ENCODE measurements at places on chromosomes 1 and 21.

DNA sequence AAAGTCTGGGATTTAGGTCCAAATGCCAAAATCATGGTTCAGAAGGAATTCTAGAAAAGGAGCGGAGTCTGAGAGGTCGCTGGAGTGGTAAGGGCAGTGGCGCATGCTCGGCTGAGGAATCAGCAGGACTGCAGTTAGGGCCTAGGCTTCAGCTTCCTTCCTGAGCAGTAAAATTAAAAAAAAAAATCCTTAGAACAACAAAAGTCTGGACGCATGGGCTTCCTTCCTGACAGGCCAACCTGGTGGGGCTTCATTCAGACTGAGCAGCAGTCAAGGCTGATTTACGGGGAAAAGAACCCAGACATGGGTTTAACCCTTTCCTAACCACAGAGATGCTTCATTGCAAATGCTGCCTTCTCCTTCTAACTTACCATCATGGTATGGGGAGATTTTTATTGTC, 17.1 kb downstream of the RNF220 start:
- DNase-seq, result no peak

GRCh38 chr21:41369105-41369919, 7.5 kb downstream of the MX2 start:
- no peak for DNase-seq

GRCh38 chr1:41469706-41470105, 14.8 kb downstream of the EDN2 start:
- DNase-seq, result no peak

GRCh38 chr1:228463559-228464455, 23.4 kb upstream of the RNF187 start:
- no peak for DNase-seq

- DNase-seq, result peak; percentile 35
These were observed 595 bp upstream of the CAP1 start for GRCh38 chr1:40039757-40040510.

DNA sequence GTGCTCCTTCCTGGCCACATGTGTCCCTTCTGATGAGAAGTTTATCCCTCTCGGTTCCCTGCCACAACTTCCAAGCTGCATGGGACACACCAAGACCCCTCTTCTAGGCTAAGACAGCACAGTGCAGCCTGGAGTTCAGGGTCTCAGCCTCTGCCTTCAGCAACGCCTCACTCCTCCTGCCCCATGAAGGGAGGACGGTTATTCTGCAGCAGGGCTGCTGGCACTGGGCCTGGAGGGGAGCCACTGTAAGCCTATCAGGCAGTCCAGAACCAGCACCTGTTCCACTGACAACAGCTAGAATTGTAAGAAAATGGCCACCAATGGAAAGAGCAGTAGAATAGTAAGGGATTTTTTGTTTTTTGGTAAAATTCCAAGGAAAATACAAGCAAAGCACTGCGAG, 72.3 kb downstream of the GALNT2 start:
- no peak for DNase-seq

- no peak for DNase-seq
These were observed 64.6 kb downstream of the USP25 start for GRCh38 chr21:15794277-15794912.

DNA sequence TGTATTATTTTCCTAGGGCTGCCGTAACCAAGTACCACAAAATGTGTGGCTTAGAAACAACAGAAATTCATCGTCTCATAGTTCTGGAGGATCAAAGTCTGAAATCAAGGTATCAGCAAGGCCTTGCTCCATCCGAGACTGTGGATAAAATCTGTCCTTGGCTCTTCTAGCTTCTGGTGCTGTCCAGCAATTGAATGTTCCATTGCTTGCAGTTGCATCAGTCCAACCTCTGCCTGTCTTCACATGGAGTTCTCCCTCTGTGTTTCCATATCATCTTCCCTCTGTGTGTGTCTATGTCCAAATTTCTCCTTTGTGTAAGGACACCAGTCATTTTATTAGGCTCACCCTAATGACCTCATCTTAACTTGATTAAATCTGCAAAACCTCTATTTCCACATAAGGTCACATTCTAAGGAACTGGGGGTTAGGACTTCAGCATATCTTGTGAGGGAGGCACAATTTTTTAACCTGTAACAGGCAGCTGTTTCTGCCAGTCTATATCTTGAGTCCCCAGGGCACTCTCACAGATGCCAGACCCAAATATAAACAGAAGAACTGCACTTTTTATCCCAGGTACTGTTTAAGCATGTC, 84.2 kb downstream of the ERG start:
- no peak for DNase-seq

- DNase-seq, result no peak
These were observed 56.8 kb downstream of the MTR start for GRCh38 chr1:236851871-236852270.

GRCh38 chr1:46804027-46804889, 5.4 kb downstream of the CYP4B1 start:
- DNase-seq, result no peak

DNA sequence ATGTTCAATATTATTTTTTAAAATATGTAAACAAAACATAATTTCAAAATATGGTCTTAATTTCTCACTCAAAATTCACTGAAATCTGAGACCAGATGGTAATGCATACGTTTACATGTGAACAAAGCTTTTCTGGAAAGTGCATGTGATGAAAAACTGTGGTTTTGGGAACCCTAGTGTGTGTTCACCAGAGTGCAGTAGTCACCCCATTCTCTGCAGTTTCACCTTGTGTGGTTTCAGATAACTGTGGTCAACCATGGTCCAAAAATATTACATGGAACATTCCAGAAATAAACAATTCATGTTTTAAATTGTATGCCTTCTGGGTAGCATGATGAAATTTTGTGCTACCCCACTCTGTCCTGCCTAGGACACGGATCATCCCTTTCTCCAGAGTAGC, 2021.9 kb downstream of the MRPL39 start:
- no peak for DNase-seq

DNA sequence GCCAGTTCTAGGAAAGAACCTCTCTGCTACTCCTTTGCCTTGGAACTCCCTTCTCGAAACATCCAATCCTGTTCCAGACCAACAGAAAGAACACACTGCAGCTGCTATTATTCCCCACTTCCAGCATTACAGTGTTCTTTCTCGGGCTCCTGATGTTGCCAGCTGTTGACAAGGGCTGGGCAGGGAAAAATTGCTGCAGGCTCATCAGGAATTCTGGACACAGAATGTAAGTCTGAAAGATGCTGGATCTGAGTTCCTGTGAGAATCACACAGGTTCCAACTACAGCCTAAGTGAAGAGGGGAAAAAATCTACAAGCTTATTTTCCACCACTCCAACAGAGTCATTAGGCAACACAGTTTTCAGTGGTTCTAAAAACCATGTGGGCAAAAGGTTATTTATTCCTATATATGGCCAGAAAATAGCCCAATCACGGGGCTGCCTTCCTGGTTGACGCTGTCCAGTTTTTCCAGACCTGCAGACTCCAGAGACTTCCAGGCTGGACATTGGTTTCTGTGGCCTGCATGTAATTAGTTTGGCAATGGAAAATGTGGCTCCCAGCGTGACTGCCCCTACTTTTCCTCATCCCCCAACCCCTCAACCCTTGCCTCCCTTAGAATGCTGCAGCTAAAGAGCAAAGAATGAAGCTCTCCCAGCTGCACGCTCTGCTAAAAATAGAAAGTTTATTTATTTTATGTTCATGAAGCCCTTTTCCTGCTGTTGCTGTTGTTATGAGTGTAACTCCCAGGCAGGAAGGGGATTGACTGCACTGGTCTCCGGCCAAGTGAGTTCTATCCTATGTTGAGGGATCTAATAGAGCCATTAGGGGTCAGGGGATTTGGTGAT, 8.3 kb upstream of the KIAA0040 start:
- no peak for DNase-seq

DNA sequence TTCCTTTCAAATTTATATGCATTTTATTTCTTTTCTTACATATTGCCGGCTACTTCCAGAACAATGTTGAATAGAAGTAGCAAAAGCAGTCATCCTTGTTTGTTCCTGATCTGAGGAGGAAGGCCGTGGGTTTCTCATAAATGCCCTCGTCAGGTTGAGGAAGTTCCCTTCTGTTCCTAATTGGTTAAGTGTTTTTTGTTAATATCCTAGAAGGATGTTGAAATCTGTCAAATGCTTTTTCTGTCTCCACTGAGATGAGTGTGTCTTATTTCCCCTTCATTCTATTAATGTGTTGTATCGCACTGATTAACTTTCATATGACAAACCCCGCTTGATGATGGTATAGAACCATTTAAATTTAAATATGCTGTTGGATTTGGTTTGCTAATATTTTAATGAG, 15.4 kb downstream of the TTLL10 start:
- DNase-seq, result no peak

- no peak for DNase-seq
These were observed 43.8 kb downstream of the HHAT start for GRCh38 chr1:210372491-210372890.

- DNase-seq, result no peak
These were observed 212.7 kb upstream of the JUN start for GRCh38 chr1:58996341-58997059.

GRCh38 chr21:33896691-33897090, 18.9 kb downstream of the ATP5PO start:
- no peak for DNase-seq

DNA sequence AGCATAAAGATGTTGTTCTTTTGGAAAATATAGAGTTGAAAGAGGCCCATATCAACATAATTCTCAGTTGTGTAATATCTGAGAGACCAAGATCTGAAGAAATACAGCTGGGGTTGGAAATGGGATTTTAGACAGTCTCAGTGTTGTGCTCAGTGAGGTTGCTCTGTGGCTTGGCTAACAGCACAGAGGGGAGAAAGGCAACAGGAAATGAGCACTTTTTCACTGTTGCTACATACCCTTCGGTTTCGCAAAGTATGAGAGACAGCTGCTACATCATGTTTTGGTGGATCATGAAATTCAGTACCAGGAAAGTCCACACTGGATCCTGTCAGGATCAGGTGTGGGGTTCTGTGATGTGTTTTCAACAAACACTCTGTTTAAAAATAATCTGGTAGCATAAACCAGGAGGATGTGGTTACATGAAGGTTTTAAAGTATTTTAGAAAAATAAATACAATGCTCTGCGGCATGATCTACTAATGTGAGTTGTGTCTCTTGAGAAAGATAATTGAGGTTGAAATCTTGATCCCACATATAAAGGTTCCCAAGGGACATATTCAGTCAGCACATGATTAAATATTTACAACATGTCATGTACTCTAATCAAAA, 7.0 kb upstream of the GPR88 start:
- no peak for DNase-seq

- DNase-seq, result no peak
These were observed 39.1 kb upstream of the KIF1B start for GRCh38 chr1:10171105-10171767.

DNA sequence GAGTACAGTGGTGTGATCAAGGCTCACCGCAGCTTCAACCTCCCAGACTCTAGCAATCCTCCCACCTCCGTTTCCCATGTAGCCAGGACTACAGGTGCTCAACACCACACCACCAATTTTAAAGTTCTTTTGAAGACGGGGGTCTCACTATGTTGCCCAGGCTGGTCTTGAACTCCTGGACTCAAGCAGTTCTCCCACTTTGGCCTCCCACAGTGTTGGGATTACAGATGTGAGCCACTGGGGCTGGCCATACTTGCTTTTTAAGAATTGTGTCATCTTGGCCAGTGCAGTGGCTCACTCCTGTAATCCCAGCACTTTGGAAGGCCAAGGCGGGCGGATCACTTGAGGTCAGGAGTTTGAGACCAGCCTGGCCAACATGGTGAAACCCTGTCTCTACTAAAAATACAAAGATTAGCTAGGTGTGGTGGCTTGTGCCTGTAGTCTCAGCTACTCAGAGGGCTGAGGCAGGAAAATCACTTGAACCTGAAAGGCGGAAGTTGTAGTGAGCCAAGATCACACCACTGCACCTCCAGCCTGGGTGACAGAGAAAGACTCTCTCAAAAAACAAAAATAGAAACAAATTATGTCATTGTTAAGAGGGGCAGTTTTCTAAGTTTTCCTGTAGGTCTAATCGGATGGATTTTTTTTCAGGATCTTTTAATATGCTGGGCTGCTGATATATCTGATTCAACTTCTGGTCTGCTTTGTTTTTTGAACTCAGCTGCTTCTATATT, 18.7 kb downstream of the AK4 start:
- DNase-seq, result no peak

DNA sequence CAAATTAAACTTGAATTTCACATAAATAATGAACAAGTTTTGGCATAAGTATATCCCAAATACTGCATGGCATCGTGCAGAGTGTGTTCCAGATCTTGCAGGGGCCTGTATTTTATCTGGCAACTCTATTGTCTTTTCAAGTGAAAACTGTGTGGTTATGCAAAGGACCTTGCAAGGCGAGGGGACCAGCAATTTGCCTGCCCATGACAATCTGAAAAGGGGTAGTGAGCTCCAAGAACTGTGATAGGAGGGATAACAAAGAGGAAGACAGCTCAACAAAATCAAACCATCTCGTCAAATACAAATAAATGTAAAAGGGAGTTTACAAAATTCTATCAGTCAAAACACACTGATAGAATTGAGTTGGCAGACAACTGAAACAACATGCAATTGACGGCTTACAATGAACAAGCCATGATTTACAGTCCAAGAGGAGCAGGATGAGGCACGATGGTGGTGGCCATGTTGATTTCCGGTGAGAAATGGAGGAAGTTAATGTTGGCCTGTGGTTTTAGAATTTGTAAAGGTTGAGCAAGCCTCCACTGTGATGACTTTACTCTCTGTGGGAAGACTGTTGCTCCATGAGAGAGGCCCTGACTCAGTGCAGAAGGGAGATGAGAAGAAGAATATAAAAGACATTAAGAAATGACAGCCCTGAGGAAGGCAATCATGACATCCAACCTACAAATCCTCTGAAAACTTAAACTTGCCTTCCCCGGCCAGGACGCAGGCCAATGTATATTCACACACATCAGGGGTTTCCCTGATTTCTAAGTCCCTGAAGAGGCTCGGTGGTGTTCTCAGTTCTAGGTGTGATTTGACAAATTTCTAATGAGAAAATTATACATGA, 132.2 kb downstream of the ADSS2 start:
- DNase-seq, result no peak

- no peak for DNase-seq
These were observed 8.5 kb downstream of the MEF2D start for GRCh38 chr1:156492013-156492590.

GRCh38 chr1:229223498-229223897, 47.4 kb upstream of the RAB4A start:
- no peak for DNase-seq

- no peak for DNase-seq
These were observed 3.0 kb downstream of the RXFP4 start for GRCh38 chr1:155944444-155944799.

- no peak for DNase-seq
These were observed 1.2 kb downstream of the RUSC1 start for GRCh38 chr1:155321639-155322503.

DNA sequence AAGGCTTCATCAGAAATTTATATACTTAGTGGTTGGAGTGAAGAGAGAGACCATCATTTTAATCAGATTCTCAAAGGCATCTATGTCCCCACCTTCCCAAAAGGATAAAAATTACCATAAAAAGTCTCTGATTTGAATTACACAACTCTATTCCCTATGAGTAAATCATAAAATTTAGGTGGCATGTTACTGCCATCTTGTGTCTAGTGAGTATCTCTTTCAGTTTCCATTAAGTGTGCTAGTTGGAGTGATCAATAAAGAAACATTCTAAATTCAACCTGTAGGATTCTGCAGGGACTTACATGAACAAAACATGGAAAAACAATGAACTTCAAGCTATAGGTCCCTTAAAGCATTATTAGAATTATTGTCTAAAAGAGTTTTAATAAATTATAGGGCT, 655.4 kb downstream of the LTN1 start:
- no peak for DNase-seq

GRCh38 chr1:18820791-18821641, 38.4 kb downstream of the TAS1R2 start:
- DNase-seq, result peak; percentile 20

GRCh38 chr1:179164494-179164893, 65.0 kb downstream of the ABL2 start:
- no peak for DNase-seq

GRCh38 chr1:2300851-2301606, 72.9 kb downstream of the SKI start:
- DNase-seq, result peak; percentile 66
